ENCODE measurements at places on chromosomes 1 and 21.

DNA sequence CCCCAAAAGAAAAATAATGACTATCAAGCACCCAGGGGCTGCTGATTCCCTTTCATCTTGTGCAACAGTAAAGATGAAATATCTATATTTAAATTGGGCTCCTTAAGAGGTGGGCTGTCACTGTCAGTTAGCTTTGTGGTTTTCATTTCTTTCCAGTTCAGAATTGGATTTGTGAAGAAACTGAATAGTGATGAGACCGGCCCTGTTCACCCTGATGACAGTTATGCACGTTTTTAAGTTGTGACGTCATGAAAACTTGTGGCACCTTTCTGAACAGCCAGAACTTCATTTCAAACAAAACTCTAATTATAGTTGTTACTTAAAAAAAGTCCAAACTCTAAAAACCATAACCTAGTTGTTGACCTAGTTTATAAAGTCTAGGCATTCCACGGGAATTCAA is 125.9 kb downstream of the RUNX1 start:
- DNase-seq: no peak

GRCh38 chr1:73910466-73910865 is 287.5 kb downstream of the LRRIQ3 start:
- DNase-seq: no peak

DNA sequence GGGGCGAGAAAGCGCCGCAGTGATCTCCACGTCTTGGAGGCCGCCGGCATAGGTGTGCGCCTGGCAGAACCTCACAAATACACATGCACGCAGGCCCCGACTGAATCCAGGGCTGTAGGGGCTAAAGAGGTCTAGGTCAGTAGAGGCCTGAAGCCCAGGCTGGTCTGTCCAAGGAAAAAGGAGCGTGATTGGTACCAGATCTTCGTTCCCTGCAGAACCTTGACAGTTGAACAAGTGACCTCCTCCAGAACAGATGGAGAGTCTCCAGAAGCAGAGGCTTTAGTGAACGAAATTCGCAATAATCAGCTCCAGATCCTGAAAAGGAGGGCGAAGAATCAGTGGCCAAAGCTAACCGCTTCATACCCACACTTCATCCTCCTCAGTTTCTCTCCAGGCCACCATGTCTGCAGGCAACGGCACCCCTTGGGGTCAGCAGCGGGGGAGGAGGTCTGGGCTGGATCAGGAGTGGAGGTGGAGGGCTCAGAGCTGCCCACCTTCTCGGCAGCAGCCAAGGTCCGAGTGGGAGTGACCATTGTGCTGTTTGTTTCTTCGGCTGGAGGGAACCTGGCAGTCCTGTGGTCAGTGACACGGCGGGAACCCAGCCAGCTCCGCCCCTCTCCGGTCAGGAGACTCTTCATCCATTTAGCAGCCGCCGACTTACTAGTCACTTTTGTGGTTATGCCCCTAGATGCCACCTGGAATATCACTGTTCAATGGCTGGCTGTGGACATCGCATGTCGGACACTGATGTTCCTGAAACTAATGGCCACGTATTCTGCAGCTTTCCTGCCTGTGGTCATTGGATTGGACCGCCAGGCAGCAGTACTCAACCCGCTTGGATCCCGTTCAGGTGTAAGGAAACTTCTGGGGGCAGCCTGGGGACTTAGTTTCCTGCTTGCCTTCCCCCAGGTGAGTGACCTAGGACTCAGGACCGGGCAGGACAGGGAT is 749 bp upstream of the PEX11B start:
- no peak for DNase-seq

DNA sequence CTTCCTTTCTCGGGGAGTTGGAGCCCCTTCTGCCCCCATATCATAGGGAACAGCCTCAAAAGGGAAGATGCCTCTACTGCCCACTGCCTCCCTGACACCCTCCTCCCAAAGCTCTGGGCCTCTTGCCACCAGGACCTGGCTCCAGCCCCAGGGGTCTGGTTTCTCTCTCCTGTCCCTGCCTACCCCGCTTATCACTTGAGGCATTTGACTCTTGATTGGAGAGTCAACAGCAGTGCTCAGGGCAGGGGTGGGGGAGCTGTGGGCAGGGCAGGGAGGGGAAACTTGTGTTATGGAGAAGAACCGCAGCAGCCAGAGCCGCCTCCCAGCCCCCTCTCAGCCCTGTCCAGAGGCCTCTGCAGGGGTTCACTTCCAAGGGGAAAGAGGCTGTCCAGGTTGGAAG is 573 bp downstream of the TRIM63 start:
- no peak for DNase-seq

DNA sequence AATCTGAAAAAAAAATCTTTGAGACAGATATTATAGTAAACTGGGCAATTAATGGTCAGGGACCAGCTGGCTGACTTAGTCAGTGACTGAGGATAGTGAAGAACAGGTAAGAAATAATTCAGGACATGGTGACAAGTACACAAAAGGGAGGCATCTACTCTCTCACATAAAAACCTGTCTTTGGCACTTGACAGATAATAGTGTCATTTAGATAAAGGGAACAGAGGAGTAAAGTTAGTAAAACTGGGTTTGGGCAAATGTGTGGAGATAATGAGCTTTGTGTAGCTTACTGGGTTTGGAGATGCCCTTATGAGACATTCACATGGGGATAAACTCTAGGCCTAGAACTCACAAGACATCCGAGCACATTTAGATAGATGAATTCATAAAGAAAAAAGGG is 4.0 kb downstream of the SSX2IP start:
- DNase-seq: no peak

DNA sequence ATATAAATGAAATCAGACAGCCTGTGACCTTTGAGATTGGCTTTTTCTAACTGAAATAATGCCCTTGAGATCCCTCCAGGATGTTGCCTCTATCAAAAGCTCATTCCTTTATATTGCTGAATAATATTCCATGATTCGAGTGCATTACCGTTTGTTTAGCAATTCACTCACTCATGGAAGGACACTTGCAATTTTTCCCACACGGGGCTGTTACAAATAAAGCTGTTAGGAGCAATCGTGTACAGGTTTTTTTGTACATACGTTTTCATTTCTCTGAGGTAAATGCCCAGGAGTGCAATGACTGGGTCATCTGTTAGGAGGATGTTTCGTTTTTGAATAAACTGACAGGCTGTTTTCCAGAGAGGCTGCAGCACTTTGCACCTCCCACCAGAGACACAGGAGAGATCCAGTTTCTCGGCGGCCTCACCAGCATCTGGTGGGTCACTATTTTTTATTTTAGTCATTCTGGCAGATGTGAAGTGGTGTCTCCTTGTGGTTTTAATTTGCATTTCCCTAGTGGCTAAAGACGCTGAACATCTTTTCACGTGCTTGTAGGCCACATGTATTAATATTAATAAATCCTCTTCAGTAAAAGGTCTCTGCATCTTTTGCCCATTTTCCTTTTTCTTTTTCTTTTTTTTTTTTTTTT is 11.0 kb downstream of the PRDM15 start:
- DNase-seq: no peak

All from activated CD4-positive, alpha-beta T cell treated with anti-CD3 and anti-CD28 coated beads, Interleukin-2, amount 50 U/mL, for 1 hour (primary cell).